ENCODE measurements at places on chromosomes 16 and 17.
A peak's percentile ranks its signal among the peaks of the same experiment; 100 is the strongest.

GRCh38 chr16:85335584-85336491, 223.6 kb upstream of the CIBAR2 start:
- H3K4me3 ChIP-seq, result no peak overlapping the region
- peaks cover 21% of the 10 kb centered on the region for H3K4me1 ChIP-seq
- H3K27ac ChIP-seq, result no peak overlapping the region
- H3K36me3 ChIP-seq, result no peaks in the 10 kb centered on the region
- no peaks in the 10 kb centered on the region for H3K27me3 ChIP-seq

GRCh38 chr17:27494192-27495091, 38.2 kb downstream of the KSR1 start:
- no peaks in the 10 kb centered on the region for H3K27me3 ChIP-seq
- no peak overlapping the region for H3K4me3 ChIP-seq
- H3K4me1 ChIP-seq, result peaks cover 18% of the 10 kb centered on the region
- peak; percentile 74 for DNase-seq

DNA sequence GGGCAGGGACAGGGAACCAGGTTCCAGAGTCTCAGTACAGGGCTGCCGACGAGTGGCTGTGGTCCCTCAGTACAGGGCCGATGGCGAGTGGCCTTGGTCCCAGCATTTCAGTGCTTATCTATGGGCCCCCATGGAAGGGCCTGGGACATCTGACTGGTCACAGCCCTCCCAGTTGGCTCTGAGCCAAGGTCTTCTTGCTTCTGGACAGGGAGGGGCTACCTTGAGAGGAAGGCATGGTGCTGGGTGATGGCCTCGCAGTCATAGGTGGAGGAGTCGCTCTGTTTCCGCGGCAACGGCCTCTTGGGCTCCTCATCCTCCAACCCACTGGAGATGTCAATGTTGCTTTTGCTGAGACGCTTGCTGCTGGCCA, 32.5 kb downstream of the PIMREG start:
- H3K4me1 ChIP-seq, result peaks cover 5% of the 10 kb centered on the region
- no peaks in the 10 kb centered on the region for H3K27me3 ChIP-seq
- no peaks in the 10 kb centered on the region for H3K36me3 ChIP-seq
- H3K4me3 ChIP-seq, result no peak overlapping the region

DNA sequence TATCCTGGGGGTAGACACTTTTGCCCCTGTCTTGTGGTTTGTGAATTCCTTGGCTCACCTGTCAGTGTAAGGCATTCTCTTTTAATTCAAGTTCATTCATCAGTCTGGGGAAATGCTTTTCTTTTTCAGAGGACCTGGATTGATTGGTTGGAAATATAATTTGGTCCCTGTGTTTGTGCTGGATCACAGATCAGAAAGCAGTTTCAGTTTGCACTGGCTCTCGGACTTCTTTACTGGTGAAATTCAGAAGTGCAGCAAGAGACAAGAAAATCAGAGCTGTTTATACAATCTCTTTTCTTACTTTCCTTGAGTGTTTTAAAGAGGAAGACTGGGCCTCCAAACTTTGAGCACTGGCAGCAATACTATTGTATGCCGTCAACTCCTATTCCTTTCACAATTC, 161.8 kb upstream of the KCNJ16 start:
- no peaks in the 10 kb centered on the region for H3K27me3 ChIP-seq
- no peaks in the 10 kb centered on the region for H3K4me1 ChIP-seq
- H3K36me3 ChIP-seq, result no peaks in the 10 kb centered on the region
- H3K4me3 ChIP-seq, result no peak overlapping the region
- no peak overlapping the region for H3K27ac ChIP-seq

DNA sequence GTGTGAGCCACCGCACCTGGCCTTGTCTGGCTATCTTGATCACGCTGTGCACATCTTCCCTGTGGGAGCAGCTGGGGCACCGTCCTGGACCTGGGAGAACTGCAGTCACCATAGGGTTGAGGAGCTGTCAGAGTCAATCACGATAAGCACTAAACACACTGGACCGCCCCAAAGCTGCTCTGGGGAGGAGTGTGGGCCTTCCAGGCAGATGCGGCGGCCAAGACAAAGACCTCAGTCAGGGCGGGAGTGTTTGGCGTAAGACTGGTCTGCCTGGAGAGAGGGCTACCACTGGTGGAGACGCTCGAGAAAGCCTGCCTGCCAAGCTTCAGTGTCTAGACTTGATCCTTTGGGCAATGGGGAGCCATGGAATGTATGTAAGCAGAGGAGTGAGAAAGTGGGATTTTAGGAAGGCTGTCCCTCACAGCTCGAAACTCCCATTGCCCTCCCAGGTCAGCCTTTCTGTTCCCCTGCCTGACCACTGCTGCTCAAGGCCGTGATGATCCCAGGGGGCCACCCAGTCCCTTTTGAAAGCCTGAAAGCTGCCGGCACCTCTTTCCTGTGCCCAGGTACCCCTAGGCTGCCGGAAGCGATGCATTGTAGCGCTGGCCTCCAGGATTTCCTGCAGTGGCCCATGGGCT, 29.3 kb upstream of the CIBAR2 start:
- DNase-seq, result no peak
- H3K4me3 ChIP-seq, result no peak overlapping the region
- H3K4me1 ChIP-seq, result peaks cover 23% of the 10 kb centered on the region
- H3K27me3 ChIP-seq, result no peaks in the 10 kb centered on the region
- no peak overlapping the region for H3K27ac ChIP-seq

DNA sequence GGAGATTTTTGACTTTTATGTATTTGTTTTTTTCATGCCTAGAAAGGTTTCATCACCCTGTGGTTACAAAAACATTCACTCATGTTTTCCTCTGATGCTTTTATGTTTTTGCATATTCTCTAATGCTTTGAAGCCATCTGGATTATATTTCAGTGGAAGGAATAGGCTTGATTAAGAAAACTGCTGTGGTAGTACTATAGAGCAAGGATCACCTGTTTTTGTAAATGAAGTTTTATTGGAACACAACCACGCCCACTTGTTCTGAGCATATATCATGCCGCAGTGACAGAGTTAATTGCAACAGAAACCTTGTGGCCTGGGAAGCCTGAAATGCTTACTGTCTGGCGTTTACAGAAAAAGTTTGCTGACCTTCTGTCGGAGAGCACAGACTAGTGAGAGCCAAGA, 11.5 kb downstream of the COX10 start:
- H3K4me3 ChIP-seq, result no peak overlapping the region
- peaks cover 3% of the 10 kb centered on the region for H3K4me1 ChIP-seq
- H3K36me3 ChIP-seq, result peaks cover 8% of the 10 kb centered on the region
- H3K27ac ChIP-seq, result no peak overlapping the region
- DNase-seq, result no peak

- no peaks in the 10 kb centered on the region for H3K27me3 ChIP-seq
- H3K4me1 ChIP-seq, result peaks cover 11% of the 10 kb centered on the region
- H3K36me3 ChIP-seq, result no peaks in the 10 kb centered on the region
- no peak for DNase-seq
- no peak overlapping the region for H3K4me3 ChIP-seq
- H3K27ac ChIP-seq, result no peak overlapping the region
These were observed 760 bp upstream of the LMF1 start for GRCh38 chr16:971582-971905.

DNA sequence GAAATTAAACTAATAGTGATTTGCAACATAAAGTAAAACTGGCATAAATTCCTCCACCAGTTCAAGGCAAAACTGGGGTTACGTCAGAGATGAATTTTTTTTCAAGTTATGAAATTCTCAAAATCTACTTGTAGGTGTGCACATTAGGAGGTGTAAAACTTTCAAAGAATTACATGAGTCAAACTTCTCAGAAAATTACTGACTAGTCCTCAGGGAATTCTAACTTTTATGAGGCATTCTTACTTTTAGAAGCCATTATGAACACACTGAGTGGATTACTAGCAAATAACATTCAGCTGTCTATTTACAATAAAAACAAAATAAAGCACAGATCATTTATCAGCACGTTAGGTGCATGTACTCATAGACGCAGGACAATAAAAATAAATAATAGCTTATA, 348.7 kb downstream of the CDH11 start:
- no peak overlapping the region for H3K27ac ChIP-seq
- H3K27me3 ChIP-seq, result no peaks in the 10 kb centered on the region
- H3K4me1 ChIP-seq, result no peaks in the 10 kb centered on the region
- H3K4me3 ChIP-seq, result no peak overlapping the region
- no peak for DNase-seq

- peaks cover 29% of the 10 kb centered on the region for H3K36me3 ChIP-seq
- no peaks in the 10 kb centered on the region for H3K4me1 ChIP-seq
- H3K4me3 ChIP-seq, result no peak overlapping the region
- H3K27me3 ChIP-seq, result no peaks in the 10 kb centered on the region
- DNase-seq, result no peak
- H3K27ac ChIP-seq, result no peak overlapping the region
These were observed 16.1 kb downstream of the NUDT16L1 start for GRCh38 chr16:4709481-4709880.

GRCh38 chr17:33072421-33073161, 80.9 kb downstream of the SPACA3 start:
- no peak overlapping the region for H3K27ac ChIP-seq
- no peaks in the 10 kb centered on the region for H3K4me1 ChIP-seq
- no peaks in the 10 kb centered on the region for H3K27me3 ChIP-seq
- peak; percentile 98 for DNase-seq

GRCh38 chr17:7318121-7318860, 3.1 kb upstream of the GPS2 start:
- H3K4me1 ChIP-seq, result peaks cover 4% of the 10 kb centered on the region
- peaks cover 73% of the 10 kb centered on the region for H3K36me3 ChIP-seq
- no peak for DNase-seq
- H3K4me3 ChIP-seq, result no peak overlapping the region

- H3K36me3 ChIP-seq, result no peaks in the 10 kb centered on the region
- no peaks in the 10 kb centered on the region for H3K4me1 ChIP-seq
- no peaks in the 10 kb centered on the region for H3K27me3 ChIP-seq
- H3K27ac ChIP-seq, result no peak overlapping the region
- DNase-seq, result peak; percentile 98
These were observed 23.8 kb downstream of the DEXI start for GRCh38 chr16:10918294-10919002.

DNA sequence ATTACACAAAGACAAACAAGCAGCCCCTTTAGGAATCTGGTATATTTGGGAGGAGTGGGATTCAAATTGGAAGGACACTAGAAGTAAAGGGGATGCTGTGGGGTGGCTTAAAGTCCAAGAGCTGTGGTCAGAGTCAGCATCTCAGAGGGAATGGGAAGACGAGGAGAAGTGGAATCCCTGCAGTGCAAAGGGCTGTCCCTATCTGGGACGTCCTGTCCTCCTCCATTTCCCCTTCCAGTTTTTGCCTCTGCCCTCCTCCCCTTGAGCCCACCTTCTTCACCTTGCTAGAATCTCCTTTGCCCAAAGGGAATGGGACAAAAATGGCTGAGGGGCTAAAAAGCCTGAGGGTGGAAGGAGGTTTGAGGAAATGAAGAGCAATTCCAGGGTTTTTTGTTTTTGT, 4.2 kb upstream of the PLXDC1 start:
- H3K36me3 ChIP-seq, result no peaks in the 10 kb centered on the region
- H3K27me3 ChIP-seq, result peaks cover 10% of the 10 kb centered on the region
- peaks cover 23% of the 10 kb centered on the region for H3K4me1 ChIP-seq
- H3K27ac ChIP-seq, result no peak overlapping the region
- no peak for DNase-seq
- no peak overlapping the region for H3K4me3 ChIP-seq

DNA sequence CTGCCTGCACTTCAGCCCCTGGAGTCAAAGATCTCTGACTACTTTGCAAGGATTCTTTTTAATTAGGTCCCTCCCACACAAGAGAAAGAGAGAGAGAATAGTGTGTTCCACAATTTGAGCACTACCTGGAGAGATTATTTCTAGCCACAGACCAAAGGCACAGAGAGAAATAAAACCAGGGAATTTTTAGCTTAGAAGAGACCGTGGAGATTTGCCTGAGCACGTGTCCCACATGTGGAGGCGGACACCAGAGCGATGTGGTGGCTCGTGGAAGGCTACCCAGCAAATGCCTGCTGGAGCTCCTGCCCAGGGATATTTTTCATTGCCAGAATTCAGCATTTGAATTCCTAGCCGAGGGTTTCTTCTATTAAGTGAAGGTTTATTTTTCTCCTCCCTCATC, 50.6 kb downstream of the MGAT5B start:
- DNase-seq, result no peak
- H3K4me1 ChIP-seq, result no peaks in the 10 kb centered on the region
- no peak overlapping the region for H3K27ac ChIP-seq
- H3K36me3 ChIP-seq, result no peaks in the 10 kb centered on the region
- H3K27me3 ChIP-seq, result no peaks in the 10 kb centered on the region

DNA sequence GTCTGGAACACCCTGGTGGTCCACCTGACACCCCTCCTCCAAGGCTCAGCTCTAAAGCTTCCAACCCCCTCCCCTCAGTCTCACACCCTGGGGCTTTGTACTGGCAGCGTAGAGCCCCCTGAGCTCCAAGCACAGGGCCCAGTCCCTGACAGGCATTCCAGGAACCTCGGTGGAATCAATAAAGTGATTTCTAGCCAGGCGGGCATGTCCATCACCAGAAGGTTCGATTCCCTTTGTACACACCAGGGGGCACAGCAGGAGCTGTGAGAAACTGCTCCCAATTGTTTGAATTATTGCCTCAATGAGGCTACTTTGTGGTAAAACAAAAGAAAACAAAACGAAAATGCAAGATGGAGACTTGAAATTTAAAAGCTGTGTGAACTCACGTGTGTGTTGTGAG, 51.8 kb downstream of the SMPD3 start:
- no peaks in the 10 kb centered on the region for H3K27me3 ChIP-seq
- no peaks in the 10 kb centered on the region for H3K4me1 ChIP-seq
- H3K27ac ChIP-seq, result no peak overlapping the region
- peak; percentile 59 for DNase-seq

DNA sequence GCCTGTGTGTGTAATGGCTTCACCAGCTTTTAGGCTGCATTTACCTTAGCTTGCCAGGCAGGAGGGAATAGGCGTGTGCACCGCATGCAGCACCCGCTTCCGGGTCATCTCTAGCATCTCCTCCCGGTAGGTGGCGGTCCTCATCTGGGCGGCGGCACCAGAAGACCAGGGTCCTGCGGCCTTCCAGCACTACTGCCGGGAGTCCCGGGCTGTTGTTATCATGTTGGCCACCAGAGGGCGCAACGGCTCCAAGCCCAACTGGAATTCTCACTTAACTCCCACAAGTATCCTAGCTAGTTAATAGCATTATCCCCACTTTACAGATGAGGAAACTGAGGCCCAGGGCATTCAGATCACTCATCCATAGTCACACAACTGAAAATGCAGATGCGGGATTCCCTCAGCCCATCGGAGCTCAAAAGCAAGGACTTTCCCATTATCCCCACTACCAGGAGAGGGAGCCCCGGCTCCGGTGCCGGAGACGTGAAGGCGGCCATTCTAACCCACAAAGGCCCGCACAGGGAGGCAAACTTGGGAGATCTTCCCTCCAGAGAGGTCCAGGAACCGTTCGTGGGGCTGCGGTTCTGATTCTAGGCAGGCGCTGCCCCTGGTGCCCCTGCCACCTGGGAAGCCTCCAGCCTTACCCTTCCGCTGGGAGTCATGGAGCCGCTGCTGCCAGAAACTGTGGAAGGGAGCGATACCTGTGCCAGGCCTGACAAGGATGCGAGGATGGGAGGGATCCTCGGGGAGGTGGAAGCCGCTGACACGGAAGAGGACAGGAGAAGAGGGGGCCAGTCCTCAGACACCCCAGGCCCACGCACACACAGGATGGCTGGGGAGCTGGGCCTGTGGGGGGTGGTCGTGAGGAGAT, 23.9 kb downstream of the LGALS9 start:
- DNase-seq, result peak; percentile 81
- H3K4me1 ChIP-seq, result no peaks in the 10 kb centered on the region
- H3K4me3 ChIP-seq, result no peak overlapping the region
- no peak overlapping the region for H3K27ac ChIP-seq

- no peak overlapping the region for H3K27ac ChIP-seq
- H3K4me1 ChIP-seq, result peaks cover 4% of the 10 kb centered on the region
- H3K27me3 ChIP-seq, result no peaks in the 10 kb centered on the region
- peaks cover 22% of the 10 kb centered on the region for H3K36me3 ChIP-seq
- no peak overlapping the region for H3K4me3 ChIP-seq
These were observed 9.7 kb downstream of the MRM3 start for GRCh38 chr17:791829-792228.

GRCh38 chr16:73873643-73874042, 423.0 kb upstream of the PSMD7 start:
- no peak for DNase-seq
- H3K4me3 ChIP-seq, result no peak overlapping the region
- no peaks in the 10 kb centered on the region for H3K4me1 ChIP-seq
- no peaks in the 10 kb centered on the region for H3K27me3 ChIP-seq

Measured in trophoblast cell (in vitro differentiated cells and primary cell).